ENCODE measurements at places on chromosomes 3 and 15.

DNA sequence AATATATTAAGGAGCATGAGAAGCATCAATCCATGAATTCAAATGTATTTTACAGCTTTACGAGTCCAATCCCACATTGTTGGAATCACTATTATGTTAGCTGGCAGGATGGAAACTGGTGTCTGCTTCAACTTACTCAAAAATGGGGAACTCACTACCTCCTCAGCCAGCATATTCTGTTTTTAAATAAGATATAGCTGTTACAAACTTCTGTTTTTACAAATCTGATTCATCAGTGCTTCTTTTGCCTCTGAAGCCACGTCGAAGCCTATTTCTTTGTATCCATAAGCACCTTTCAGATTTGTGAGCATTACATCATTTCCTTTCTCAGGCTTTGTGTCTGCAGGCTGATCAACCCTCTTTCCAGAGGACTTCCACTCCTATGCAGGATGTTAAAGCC lies 105.9 kb downstream of the TPRG1 start:
- peak; percentile 80 for DNase-seq

DNA sequence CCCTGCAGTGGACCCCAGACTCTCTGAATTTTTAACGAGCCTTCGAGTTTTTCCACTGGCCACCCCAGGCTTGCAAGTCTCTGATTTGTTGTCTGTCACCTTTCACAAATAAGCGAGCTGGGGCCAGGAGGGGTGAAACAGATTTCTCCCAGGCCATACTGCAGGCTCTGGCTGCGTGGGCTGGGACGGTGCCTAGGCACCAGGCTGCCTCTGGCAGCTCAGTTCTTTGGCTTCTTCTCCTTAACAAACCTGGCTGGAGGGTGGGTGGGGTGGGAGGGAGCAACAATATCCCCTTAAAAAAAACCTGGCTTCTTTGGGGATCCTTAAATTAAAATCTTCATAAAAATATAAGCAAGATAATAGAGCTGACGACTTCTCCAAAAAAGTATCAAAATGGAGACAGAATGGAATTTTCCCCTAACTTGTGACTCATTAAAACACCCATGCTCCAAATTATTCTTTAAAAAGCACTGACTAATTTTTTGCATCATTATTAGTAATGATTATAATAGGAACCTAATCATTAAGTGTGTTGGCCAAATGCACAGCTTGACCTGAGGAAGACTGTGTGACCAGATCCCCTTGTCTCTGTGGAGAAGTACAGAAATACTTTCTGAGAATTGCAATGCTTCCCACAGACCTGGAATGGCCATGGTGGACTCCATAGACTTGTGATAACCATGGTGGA lies 84.1 kb downstream of the SNRK start:
- no peak for DNase-seq

DNA sequence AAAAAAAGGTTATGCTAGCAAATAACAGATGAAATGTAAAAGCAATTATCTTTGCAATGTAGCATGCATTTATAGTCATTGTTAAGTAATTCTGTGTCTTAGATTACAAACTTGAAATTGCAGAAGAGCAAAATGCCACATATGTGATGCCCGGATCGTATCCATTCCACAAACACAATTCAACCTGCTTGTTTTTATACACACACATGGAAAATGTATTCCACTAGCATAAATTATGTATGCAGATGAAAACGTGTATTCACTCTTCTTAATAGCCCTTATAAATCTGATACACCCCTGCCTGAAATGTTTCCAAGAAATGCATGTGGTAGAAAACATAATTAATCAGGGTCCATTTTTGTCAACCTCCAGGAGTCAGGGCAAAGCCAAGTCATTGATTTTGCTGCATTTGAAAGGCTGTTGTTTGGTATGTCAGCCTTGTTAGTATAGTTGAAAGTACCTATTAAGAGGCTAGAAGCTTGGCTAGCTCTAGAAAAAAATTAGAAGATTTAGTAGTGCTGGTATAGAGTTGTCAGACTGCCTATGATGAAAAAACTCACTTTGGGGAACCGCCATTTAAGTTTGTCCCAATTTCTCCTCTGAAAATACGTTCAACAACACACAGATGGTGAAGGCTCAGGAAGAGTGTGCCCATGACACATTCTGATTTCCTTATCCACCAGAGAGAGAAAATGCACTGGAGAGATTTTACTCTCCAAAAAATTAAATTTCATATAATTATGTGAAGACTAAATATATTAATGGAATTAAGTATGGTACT lies 69.2 kb upstream of the TMC3 start:
- no peak for DNase-seq

DNA sequence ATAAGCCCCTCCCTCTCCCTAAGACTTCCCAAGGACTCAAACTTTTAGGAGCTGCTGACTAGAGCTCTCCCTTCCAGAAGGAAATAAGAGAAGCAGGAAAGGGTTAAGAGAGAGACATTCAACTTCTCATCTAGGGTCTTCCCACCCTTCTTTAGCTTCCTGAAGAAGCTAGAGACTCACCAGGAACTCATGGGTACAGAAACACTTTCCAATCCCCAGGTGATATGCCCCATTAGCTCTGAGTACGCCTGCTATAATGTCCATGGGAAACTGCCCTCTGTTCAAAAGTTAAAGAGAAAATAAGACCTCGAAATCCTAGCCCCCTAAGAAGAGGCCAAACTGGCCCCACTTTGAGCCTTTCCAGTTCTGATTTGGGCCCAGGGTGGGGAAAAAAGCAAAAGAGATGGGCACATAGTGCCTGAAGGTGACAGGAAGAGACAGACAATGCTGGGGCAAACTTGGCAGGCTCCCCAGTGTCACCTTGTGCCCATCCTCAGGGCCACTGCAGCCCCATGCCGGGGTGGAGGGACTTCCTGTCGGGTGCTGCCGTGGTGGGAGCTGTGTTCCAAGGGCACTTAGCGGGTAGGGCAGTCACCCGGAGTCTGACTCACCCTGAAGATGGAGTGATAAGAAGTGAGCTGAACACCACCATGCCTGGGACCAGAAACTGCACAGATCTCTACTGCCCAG lies 29.5 kb downstream of the CCDC12 start:
- peak; percentile 83 for DNase-seq

- no peak for DNase-seq
Observed at GRCh38 chr3:42666022-42666421, 12.5 kb downstream of the ZBTB47 start.

- no peak for DNase-seq
Observed at GRCh38 chr3:38597502-38598060, 51.9 kb downstream of the SCN5A start.

DNA sequence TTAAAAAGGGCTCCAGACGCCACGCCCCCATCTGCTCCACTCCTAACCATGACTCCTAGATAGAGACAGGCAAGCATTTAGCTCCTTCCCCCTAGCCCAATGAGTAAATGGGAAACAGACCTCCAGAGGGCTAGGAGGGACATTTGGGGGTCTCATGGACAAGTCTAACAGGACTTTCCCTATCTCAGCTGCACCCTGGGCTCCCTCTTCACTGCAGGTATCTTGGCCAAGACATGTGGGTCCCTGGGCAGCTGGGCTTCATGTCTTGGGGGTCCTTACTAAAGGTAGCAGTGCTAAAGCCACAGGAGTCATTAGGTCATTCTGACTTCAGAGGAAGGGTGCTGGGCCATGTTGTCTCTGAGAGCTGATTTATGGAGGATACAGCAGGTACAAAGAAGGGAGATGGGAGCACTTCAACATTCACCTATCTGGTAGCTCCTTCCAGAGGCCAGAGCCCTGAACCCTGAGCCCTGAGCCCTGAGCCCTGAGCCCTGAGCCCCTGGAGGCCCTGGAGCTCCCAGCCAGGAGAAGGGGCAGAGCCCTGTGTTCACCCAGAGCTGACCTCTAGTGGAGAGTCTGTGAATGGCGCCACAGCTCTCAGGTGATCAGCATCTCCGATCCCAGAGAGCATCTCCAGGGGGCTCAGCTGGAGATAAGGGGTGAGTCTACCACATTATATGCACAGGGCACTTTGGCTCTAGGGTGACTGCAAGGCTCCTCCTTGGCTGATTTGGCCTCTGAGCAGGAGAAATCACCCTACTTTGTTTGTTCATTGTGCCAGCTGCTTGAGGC lies 40.1 kb upstream of the EPHB1 start:
- DNase-seq, result peak; percentile 47

- no peak for DNase-seq
Observed at GRCh38 chr3:78724859-78725258, 1042.9 kb downstream of the ROBO1 start.

DNA sequence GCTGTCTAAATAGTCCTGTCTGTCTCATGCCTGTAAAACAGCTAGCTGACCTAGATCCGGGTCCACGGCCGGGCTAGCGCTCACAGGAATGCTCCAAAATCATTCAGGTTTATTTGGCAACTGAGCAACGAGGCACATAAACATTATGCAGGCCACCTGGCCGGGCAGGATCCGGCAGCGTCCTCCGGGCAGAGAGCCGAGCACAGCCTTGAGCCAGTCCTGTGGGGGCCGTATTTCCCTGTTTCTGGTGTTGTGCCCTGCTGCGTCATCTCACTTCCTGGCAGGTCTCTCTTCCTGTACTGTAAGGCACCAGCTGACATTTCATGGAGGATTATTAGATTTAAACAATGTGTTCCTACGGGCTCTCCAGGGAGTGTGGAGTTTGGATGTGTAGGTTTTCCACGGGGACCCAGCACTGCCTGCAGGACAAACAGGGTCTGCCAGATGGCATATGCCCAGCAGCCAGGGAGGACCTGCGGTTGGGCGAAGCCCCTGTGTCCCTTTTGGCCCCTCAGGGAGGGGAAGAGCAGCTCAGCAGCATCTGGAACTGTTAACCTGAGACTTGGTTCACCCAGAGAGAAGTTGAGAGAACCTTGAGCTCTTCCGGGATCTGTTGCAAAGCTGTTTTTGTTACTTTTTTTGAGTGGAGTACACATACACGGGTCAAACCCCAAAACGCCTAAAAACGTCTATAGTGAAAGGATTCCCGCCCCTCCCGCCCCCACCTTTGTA lies 16.6 kb upstream of the LRRK1 start:
- no peak for DNase-seq

DNA sequence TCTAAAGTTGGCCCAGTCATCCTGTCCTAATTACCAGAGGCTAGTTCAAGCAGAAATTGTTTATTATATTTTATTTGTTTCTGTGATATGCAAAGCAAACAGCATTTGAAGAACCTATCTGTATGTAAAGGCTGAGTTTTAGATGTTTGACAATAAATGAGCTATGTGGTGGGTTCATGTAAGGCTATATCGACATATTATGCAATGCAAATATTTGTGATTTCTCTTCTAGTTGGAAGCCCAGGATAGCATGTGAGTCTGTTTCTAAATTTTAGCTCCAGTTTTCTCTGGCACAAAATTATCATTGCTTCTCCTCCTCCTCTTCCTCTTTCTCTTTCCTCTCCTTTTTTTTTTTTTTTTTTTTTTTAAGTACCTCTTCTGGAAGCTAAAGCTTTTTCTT lies 263.2 kb upstream of the LMCD1 start:
- DNase-seq, result no peak

- no peak for DNase-seq
Observed at GRCh38 chr15:73382115-73382514, 13.4 kb upstream of the HCN4 start.

DNA sequence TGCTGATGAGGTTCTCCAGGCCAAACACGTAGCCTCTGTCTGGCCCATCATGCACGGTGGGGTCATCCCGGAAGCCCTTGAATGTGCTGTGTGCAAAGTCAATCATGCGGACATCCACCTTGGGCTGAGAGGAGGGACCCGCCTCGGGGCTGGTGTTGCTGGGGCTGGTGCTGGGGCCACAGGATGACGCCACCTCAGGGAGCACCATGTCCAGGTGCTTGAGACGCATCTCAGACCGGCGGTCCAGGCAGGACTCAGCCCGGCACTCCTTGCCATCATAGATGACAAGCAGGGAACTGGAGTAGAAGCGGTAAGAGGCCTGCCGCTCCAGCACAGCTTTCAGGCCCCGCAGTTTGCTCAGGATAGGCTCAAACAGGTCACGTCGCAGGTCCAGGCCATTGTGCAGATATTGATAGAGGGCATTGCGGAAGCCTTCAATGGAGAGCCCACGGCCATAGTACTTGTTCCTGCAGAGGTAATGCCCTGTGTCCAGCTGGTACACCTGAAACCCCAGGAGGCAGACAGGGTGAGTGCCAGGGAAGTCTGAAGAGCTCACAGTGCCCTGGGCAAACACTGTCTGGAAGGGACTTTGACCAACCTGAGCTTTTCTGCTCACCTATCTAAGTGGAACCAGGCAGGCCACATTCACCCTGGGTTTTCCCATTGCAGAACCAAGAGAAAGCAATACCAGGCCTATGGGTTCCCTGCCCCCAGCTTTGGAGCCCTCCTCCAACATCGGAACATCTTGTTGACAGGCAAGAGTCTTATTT lies 3.6 kb upstream of the GMPPB start:
- DNase-seq, result no peak

DNA sequence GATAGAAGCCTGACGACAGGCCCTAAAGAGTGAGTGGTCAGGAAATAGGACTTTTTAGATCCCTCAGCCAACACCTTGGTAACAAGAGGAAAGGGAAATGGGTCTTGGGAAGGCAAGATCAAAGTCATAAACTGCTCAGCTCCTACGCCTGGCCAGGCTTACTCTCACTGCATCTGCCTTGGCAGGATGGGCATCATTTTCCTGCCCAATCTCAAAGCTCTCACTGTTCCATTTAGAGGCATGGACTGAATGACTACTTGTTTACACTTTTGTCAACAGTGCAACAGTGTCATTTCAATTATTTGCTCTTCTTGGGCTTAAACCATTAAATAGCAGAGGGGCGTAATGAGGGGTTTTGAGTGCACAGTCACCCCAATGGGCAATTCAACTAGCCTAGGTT lies 808.7 kb downstream of the GRM7 start:
- DNase-seq, result no peak

DNA sequence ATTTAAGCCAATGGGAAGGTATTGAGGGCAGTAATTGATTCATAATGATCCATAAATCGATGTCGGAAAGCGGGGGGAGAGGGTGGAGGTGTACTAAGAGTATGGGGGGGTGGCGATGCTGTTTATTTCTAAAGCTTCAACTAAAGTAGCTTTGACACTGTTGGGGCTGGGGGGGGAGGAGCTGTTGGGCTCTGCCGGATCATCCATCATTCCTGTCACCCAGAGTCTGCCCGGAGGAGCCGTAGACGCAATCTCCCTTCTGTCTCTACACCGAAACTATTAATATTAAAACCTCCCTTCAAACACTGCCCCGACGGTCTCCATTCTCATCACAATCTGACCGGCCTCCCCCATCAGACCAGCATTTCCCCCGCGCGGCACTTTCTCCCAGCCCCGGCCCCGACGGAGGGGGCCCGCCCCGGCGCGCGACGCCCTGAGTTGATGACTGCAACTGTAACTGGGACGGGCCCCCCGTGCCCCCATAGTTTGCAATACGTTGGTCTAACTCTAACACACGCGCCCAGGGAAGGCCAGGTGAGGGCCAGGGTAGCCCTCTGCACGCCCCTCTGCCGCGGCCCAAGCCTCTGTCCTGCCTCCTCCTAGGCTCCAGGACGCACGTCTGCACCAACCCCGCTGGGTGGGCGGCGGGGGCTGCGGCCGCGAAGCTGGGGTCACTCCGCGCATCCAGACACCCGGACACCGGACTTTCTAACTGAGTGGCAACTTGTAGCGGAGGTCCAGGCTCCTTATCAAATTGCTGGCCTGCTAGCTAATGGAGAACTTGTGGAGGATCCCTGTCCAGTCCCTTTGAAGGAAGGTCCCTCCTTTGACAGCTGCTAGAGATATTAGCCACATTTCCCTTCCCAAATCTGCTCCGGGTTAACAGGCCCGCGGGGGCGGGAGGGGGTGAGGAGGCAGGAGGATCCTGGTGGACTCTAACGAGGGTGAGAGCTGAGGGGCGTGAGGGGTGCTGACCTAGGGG lies 212.0 kb downstream of the MEIS2 start:
- DNase-seq, result no peak

Data from activated CD4-positive, alpha-beta T cell treated with anti-CD3 and anti-CD28 coated beads, Interleukin-2, amount 50 U/mL, for 16 hours (primary cell).